ENCODE measurements at places on chromosomes 16 and 17. TPM values are rescaled to one million over a fixed set of nuclear protein-coding genes. Genes with fewer than 3 reads are reported as not detected.

DNA sequence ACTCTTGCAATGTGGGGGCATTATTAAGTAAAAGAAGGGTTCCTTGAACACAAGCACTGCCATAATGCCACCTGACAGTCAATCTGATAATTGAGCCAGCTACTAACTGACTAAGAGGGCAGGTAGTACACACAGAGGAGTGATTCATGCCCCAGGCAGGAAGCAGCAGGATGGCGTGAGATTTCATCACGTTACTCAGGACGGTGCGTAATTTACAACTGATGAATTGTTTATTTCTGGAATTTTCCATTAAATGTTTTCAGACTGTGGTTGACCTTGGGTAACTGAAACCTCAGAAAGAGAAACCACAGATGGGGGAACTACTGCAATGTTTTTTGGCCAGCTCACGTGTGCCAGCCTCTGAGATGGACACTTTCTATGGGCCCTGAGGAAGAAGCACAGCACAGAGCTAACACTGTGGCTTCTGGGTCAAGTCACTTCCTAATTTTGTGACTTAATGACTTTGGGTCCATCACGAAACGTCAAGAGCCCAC lies 46.7 kb downstream of the C17orf67 start:
- no peak for DNase-seq
- no peak overlapping the region for H3K4me3 ChIP-seq
- no peaks in the 10 kb centered on the region for H3K27me3 ChIP-seq
- no peaks in the 10 kb centered on the region for H3K4me1 ChIP-seq

DNA sequence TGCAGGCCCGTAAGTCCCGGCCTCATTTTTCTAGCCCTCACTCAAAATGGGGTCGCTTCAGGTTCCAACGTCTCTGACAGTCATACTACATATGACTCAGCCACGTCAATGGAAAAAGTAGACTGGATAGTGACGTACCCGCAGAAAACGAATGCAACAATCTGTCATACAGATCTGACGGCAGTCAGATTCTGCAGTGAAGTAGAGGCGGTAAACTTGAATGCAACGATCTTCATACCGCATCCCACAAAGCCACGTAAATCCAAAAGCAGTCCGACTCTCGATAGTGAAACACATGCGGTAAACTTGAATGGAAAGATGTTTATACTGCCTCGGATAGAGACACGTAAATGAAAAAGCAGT lies 38.4 kb upstream of the ARL4D start:
- peak overlapping the region; percentile 70 for H3K4me3 ChIP-seq
- peaks cover 17% of the 10 kb centered on the region for H3K27me3 ChIP-seq
- no peak for DNase-seq
- peak overlapping the region; percentile 66 for H3K27ac ChIP-seq
- no peaks in the 10 kb centered on the region for H3K36me3 ChIP-seq
- H3K4me1 ChIP-seq, result peaks cover 9% of the 10 kb centered on the region

- H3K4me3 ChIP-seq, result no peak overlapping the region
- no peaks in the 10 kb centered on the region for H3K27me3 ChIP-seq
- peaks cover 3% of the 10 kb centered on the region for H3K4me1 ChIP-seq
- no peak overlapping the region for H3K27ac ChIP-seq
- no peaks in the 10 kb centered on the region for H3K36me3 ChIP-seq
Observed at GRCh38 chr17:30961209-30962188, 9.3 kb upstream of the RNF135 start.

GRCh38 chr16:25060920-25061319 lies 45.8 kb upstream of the ARHGAP17 start:
- H3K4me1 ChIP-seq, result no peaks in the 10 kb centered on the region
- no peak overlapping the region for H3K27ac ChIP-seq
- no peak for DNase-seq
- no peaks in the 10 kb centered on the region for H3K27me3 ChIP-seq
- no peak overlapping the region for H3K4me3 ChIP-seq
- H3K36me3 ChIP-seq, result no peaks in the 10 kb centered on the region

GRCh38 chr16:23852794-23853562 lies 17.2 kb downstream of the PRKCB start:
- H3K36me3 ChIP-seq, result no peaks in the 10 kb centered on the region
- H3K27me3 ChIP-seq, result no peaks in the 10 kb centered on the region
- H3K4me3 ChIP-seq, result no peak overlapping the region
- H3K4me1 ChIP-seq, result no peaks in the 10 kb centered on the region
- no peak overlapping the region for H3K27ac ChIP-seq
- DNase-seq, result no peak

- H3K36me3 ChIP-seq, result no peaks in the 10 kb centered on the region
- no peaks in the 10 kb centered on the region for H3K4me1 ChIP-seq
- DNase-seq, result no peak
Observed at GRCh38 chr17:61135782-61136181, 263.9 kb upstream of the TBX2 start.

GRCh38 chr17:80631142-80632045 lies 86.8 kb downstream of the RPTOR start:
- no peaks in the 10 kb centered on the region for H3K27me3 ChIP-seq
- no peak for DNase-seq

DNA sequence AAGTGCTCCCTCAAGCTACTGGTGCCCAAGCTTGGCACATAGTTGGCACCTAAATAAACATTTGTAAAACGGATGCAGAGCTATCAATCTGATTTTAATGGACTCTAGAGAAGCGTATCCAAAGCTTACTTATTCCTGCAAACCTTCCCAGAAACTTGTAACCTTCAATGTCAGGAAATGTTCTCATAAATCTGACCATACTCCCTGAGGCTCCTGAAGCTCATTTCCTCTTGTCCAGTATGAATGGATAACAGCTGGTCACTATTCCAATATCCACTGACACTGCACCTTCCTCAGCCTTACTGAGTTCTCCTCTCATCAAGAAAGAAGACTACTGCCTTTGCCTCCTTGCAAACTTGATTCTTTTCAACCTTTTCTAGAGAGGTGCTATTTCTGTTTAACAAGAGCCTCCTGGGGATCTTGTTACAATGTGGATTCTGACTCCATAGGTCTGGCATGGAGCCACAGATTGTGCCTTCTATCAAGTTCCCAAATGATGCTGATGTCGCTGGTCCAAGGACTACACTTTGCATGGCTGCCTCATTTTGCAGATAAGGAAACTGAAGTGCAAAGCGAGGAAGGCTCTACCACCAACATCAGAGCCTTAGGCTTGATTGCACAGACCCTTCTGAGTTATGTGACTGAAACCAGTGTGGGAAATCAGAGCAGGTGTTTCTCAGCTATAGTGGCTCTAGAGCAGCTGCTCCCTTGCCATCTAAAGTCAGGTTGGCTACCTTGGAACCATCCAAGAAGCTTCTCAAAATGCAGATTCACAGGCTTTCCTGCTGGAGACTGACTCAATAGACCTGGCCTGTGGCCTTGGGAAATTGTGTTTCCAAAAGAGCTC lies 377.8 kb downstream of the SOX9 start:
- no peak overlapping the region for H3K4me3 ChIP-seq
- no peak overlapping the region for H3K27ac ChIP-seq
- no peaks in the 10 kb centered on the region for H3K36me3 ChIP-seq
- H3K4me1 ChIP-seq, result no peaks in the 10 kb centered on the region

- no peaks in the 10 kb centered on the region for H3K36me3 ChIP-seq
Observed at GRCh38 chr17:71724339-71724738, 396.5 kb upstream of the SOX9 start.

DNA sequence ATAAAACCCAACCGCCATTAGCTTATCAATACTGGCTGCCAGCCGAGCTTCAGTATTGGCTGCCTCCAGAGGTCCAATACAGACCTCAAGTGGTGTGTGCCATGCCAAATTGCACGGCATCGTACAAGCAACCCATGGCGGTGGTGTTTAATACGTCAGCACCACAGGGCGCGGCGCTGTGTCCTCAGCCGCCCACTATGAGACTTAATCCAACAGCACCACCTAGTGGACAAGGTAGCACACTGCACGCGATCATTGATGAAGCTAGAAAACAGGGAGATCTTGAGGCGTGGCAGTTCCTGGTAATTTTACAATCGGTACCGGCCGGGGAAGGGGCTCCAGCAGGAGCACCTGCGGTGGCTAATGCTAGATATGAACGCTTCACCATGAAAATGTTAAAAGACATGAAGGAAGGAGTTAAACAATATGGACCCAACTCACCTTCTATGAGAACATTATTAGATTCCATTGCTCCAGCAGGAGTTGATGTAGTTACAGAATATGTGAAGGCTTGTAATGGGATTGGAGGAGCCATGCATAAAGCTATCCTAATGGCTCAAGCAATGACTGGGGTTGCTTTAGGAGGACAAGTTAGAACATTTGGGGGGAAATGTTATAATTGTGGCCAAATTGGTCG lies 15.4 kb downstream of the FLYWCH1 start:
- no peak overlapping the region for H3K27ac ChIP-seq
- peaks cover 4% of the 10 kb centered on the region for H3K4me1 ChIP-seq
- H3K27me3 ChIP-seq, result no peaks in the 10 kb centered on the region

DNA sequence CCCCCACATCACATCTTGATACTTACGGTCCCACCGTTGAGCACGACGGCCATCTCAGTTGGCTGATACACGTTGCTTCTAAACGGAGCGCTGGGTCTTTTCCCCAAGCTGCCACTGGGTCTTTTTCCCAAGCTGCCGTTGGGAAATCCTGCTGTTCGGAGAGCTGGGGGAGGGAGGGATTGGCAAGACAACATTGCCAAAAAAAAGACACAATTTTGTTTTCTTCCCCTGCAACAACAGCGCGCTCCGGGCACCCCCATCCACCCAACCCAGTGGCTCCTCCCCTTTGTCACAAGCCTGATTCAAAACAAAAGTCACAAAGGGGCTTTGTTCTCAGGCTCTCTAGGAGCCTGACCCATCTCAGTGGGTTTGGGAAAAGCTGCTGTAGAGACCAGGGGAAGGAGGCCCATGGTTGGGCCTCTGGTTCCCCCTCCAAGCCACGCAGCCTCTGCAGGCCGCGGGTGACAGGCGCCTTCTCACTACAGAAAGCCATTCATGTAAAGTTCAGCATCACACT lies 22.8 kb downstream of the GPRC5B start:
- peaks cover 63% of the 10 kb centered on the region for H3K36me3 ChIP-seq
- H3K27me3 ChIP-seq, result no peaks in the 10 kb centered on the region
- peak overlapping the region; percentile 93 for H3K27ac ChIP-seq

DNA sequence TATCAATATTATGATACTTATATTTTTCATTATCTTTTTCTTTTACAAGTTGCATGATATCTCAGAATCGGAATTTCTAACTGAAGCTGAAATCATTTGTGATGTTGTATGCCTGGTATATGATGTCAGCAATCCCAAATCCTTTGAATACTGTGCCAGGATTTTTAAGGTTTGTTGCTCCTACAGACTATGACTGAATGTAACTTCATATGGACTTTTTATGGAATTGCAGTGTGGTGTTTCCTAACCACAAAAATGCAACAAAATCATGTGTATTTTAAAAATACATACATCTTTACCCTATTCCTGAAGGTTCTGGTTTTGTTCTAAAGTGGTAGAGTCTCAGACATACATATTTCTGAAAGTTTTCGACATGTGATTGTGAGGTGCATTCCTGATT lies 58.8 kb upstream of the RHBDL3 start:
- DNase-seq, result no peak
- no peak overlapping the region for H3K4me3 ChIP-seq
- H3K27ac ChIP-seq, result no peak overlapping the region
- no peaks in the 10 kb centered on the region for H3K4me1 ChIP-seq
- no peaks in the 10 kb centered on the region for H3K36me3 ChIP-seq

DNA sequence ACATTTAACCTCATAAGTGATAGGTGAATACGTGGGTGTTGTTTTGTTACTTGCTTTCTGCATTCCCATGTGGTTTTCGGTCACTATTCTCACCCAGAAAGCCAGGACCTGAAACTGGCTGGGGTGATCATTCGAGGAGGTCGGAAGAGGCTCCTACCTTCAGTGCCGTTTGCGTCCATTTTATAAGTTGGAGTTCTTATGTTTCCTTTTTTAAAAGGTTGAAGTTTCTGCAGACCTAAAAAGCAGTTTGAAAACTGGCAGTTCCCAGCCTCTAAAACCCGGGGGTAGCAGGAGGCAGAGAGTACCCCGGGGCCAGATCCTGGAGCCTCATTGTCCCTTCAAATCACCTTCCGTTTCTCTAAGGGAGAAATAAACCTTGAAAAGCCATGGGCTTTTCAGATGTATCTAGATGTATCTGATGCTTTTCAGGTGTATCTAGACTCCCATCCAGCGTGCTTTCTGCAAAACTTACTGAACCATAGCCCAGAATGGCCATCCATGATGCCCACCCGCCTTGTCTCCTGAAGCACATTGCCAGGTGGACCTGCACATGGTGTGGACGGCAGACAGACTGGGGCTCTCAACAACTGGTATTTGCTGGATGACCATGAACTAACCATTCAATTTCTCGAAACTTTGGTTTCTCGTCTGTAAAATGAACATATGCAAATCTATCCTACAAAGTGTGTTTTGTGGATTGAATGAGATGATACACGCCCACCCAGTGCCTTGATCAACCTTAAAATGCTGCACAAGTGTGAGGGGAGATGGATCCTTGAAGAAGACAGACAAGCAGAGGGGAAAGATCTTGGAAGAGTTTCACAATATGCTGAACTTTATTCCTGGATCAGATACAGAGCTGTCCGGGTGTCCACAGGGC lies 1.3 kb downstream of the NLRC5 start:
- no peak overlapping the region for H3K27ac ChIP-seq
- no peaks in the 10 kb centered on the region for H3K36me3 ChIP-seq
- DNase-seq, result no peak
- H3K4me1 ChIP-seq, result peaks cover 4% of the 10 kb centered on the region
- H3K27me3 ChIP-seq, result peaks cover 28% of the 10 kb centered on the region

DNA sequence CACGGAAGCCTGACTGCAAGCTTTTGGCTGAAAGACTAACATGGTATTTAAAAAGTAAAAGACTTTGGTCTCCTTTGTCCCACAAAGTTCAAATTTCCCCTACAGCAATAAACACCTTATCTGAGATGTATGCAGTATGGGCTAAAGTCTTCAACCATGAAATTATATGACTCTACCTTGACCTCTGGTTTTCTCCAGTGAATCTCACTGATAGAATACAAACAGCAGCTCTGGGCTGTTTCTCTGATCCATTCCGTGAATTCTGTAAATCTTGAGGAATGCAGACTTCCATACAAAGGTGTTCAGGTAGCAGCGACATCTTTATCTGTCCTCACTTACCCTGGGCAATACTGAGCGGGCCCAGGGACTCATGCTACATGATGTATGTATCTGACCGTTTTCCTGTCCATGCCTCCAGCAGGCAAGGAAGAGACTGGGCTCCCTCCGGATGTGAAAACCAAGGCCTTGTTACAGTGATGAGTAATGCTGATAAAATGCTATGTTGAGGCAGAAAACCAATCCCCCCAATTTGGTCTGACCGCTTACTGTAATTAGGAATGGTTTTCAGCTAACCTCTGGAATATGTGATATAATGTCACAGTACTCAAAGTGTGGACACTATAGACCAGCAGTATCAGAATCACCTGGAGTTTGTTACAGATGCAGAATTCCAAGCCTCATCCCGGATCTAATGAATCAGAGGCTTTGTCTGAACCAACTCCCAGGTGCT lies 589.8 kb downstream of the HS3ST4 start:
- H3K36me3 ChIP-seq, result no peaks in the 10 kb centered on the region
- no peak overlapping the region for H3K4me3 ChIP-seq
- peaks cover 9% of the 10 kb centered on the region for H3K4me1 ChIP-seq
- H3K27ac ChIP-seq, result no peak overlapping the region
- DNase-seq, result no peak
- H3K27me3 ChIP-seq, result no peaks in the 10 kb centered on the region

The SLC47A1 gene
- total RNA-seq, result 2.2 TPM

The MYH1 gene
- not detected for total RNA-seq

The CCDC200 gene
- not detected for total RNA-seq

The CYBC1 gene
- total RNA-seq, result 66.7 TPM

The TNP2 gene
- not detected for total RNA-seq

The USP43 gene
- 6.9 TPM for total RNA-seq

The KIF2B gene
- not detected for total RNA-seq

The DHX58 gene
- 4.4 TPM for total RNA-seq

The CIBAR2 gene
- not detected for total RNA-seq
